ENCODE measurements at places on chromosomes 13 and 19.

DNA sequence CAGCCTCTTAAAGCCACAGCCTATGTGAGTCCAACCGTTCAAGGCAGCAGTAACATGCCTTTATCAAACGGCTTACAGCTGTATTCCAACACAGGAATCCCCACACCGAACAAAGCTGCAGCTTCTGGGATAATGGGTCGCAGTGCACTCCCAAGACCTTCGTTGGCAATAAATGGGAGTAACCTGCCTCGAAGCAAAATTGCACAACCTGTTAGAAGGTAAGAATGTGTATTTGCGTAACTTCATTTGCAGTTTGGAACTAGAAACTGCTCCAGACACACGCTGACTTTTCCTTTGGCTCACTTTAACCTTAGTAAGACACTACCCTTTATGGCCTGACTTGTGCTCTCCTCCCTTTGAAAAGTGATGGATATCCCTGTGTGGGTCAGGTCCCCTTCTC is 63.4 kb downstream of the SLAIN1 start:
- DNase-seq = no peak

DNA sequence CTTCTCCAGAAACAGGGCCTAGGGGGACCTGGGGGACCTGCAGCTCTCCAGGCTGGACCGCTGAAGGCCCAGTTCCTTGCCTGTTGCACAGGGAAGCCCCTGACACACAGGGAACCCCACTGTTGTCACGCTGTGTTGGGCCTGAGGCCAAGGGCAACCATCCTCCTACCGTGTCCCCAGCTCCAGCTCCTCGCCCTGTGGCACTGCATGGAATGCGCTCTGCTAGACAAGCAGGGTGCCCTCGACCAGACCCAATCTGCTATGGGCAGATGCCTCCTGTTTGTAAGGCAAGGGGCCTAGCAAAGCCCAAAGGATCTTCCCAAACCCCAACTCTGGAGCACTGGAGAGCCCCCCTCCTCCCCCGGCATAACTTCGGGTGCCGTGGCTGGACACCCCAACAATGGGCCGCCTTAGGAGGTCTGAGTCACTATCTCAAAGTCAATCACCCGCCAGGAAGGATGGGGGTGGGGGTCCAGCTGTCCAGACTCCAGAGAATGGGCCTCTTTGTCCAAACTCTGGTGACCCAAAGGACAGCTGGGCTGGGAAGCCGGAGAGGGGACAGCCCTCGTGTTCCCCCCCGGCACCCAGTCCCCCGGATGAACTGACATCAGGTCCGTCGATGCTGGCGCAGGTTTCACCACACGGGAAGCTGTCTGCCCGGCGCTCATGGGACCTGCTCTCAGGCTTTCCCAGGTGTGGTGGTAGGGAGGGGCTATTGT is 3.7 kb downstream of the BRSK1 start:
- no peak for DNase-seq

DNA sequence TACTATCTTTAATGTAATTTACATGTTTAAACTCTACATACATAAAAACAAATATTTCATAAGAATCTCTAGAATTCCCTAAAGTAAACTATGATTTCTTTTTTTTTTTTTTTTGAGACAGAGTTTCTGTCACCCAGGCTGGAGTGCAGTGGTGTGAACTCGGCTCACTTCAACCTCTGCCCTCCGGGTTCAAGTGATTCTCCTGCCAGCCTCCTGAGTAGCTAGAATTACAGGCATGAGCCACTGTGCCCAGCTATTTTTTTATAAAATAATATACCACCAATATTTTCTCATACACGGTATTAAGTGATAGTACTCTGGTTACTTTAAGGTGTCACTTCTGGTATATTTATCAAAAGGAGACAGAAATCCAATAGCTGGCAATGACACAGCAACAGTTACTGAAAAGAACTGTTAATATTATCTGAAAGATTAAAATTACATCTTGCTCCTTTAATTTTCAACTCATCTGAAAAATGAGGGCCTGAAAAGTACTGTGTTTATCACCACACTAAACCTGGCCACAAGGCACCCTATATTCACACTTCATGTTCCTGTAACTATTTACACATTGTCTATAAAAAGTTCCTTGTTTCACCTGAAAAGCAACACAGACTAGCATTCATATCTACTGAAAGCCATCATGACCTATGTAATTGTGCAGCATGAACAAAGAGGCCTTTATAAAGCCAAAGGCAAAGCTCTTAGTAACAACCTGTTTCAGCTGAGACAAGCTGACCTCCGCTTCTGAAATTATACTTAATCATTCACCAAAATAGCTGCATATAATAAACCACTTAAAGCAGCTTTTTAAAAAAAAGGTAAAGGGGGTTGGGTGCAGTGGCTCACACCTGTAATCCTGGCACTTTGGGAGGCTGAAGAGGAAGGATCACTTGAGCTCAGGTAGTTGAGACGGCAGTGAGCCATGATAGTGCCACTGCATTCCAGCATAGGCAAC is 106.1 kb downstream of the SLC25A15 start:
- DNase-seq = no peak

GRCh38 chr19:13978351-13979243 is 26.3 kb downstream of the DCAF15 start:
- peak; percentile 96 for DNase-seq

GRCh38 chr19:40335855-40336600 is 12.2 kb downstream of the C19orf47 start:
- DNase-seq = no peak

DNA sequence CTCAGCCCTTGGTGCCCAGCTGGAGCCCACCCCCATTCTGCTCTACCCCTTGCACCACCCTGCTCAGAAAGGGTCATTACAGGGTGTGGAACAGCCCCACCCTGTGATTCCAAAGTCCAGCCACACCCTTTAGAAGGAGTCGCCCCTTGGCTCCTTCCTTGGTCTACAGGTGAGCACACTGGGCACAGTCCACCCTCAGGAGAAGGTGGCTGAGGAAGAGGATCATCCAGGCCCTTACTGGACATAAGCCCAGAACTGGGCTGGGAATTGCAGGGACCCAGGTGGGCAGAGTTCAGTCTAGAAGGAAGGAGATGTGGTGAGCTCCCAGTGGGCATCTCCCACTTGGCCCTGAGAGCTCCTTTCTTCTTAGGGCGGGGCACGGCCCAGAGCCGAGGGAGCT is 8.6 kb downstream of the SLC46A3 start:
- no peak for DNase-seq

GRCh38 chr13:33550885-33551284 is 265.3 kb upstream of the STARD13 start:
- DNase-seq = no peak
